Stimulated activated CD8-positive, alpha-beta memory T cell treated with anti-CD3 and anti-CD28 coated beads, Interleukin-15, amount 100 ng/mL, for 24 hours (primary cell): ENCODE measurements at places on chromosomes 16 and 17.

DNA sequence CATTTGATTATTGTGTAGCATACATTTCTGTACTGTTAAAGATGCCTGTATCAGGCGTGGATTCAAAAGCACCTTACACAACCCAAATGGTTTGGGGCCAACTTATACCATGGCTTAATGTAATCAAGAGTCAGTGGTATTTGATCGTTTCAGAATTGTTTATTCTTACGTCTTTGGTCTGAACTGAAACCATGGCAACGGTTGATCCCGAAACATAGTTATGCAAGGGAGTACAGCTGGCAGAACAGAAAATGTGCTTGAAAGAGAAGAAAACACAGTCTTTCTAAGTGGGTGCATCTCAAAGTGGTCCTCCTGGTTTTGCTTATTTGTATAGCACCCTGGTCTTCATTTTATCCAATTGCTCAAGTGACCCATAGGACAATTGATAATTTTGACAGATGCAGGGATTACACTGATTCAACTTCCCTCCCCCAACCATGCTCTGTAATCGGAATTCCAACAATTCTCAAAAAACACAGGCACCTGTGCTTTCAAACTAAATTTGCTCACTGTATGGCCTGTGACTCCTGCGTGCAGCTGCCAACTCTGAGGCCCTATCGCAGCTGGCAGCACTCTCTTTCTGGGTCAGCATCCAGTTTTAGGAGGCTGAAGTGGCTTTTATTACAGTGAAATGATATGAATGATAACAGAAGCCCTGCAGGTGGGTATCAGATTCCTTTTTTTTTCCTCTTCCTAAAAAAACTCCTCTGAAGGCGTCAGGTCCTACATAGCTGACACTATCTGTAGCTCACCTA lies 77.0 kb upstream of the AXIN2 start:
- no peak for DNase-seq

DNA sequence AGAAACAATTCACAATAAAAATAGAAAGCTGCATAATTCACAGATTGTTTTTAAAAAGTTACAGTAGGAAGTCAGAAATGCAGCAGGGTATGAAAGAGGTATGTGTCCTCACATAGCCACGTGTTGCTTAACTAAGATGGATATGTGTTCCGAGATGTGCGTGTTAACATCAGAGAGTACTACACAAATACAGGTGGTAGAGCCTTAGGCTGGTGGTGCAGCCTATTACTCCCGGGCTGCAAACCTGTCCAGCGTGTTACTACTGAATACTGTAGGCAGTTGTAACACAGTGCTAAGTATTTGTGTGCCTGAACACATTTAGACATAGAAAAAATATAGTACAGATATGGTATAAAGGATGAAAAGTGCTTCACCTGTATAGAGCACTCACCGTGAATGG lies 46.4 kb downstream of the USP10 start:
- no peak for DNase-seq

GRCh38 chr17:67123699-67124098 lies 79.3 kb downstream of the CACNG1 start:
- DNase-seq: no peak

- no peak for DNase-seq
Observed at GRCh38 chr16:77970371-77970770, 52.0 kb upstream of the CLEC3A start.

DNA sequence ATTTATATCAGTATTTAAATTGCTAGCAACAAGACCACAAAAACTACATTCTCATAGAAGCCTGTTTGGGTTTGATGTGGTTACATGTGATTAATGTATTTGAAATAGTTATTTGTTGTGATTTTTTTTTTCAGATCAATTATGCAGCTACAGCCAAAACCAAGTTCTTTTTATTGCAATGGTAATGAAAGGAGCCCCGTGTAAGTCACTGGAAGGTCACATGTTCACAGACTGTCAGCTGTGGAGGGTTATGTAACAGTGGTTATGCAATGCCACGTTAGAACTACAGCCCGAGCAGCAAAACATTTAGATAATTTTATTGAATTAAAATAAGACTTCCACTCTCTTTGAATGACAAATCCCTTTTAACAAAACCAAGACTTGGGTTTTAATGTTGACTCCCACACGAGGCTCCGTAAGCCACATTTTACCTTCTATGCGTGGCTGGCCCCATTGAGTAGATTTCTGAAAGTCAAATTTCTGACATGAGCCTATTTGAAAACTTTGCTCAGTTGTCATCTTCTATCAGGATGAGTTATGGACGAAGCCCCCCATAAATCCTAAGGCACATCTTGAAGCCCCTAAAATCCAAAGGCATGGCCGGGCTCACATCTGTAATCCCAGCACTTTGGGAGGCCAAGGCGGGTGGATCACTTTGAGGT lies 41.8 kb upstream of the SEC14L1 start:
- no peak for DNase-seq

DNA sequence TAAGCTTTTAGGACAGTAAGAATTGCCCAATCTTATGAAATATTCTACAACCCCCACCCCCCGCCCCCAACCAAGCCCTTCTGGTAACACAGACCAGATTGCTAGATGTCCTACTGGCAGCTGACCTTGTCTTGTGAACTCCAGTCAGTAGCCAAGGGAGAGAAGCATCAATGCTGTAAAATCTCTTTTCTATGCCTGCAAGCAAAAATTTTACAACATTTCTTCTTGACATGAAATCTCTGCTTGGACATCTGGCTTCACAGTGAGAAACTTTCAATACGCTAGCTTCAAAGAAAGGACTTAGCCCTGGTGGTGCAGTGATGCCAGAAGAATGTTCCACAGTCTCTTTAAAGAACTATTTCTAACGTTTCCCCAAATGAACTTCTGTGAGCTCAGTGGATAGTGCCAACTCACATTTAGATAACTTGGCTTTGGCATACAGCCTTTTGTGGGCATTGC lies 169.3 kb upstream of the AXIN2 start:
- DNase-seq: no peak

DNA sequence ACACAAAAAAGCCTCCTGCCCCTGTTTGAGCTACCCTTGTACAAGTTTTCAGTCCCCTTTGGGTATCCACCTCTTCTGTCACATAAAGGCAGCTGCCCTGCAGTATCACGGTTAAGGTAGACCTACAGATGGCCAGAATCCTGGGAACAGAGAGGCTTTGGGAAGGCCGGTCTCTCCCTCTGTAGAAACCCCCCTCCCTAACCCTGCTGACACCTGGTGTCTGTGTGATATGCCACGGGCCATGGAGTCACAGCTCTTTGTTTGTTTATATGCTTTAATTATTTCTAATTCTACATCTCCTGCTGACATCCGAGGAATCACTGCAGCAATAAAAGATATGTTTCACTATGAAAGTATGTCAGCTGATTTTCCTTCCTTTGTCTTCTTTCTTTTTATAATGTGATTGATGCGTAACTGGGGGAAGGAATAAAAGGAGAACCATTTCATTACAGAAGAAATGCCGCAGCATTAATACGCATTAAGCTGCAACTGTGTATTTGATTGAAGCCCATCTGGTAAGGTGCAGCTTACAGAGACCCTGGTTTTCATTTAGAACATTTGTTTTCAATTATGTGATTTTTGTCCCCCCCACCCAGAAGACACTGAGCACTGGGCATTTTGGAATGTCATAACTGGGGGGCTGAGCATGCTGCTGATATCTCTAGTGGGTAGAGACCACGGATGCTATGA lies 142.1 kb downstream of the SLC39A11 start:
- no peak for DNase-seq

DNA sequence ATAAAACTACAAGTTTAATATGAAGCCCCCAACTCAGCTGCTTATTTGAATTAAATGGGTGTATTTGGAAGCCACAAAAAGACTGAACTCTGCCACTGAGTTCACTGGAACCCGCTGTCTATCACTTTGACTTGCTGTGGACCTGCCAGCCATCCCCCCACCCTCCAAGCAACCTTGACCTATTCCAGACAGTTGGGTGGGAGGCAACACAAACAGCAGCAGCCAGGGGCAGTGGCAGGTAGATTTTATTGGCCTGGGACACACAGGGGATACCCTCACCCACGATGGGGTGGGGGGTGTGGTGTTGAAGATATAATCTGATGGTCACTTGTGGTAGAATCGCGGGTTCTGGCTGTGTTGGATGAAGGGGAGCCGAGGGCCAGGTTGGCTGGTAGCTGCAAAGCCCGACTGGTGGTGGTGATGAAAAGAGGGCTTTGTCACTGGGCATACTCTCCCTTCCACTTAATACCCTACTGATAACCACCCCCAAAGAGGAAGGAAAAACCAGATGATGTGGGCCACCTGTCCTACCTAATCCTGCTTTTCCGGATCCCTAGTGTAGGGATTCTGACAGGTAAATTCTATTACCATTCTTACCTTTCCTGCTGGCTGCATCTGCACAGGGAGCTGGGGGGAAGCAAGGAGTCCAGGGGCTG lies 2.6 kb downstream of the GPS2 start:
- DNase-seq: no peak

- no peak for DNase-seq
Observed at GRCh38 chr16:27326738-27327585, 13.2 kb downstream of the IL4R start.

DNA sequence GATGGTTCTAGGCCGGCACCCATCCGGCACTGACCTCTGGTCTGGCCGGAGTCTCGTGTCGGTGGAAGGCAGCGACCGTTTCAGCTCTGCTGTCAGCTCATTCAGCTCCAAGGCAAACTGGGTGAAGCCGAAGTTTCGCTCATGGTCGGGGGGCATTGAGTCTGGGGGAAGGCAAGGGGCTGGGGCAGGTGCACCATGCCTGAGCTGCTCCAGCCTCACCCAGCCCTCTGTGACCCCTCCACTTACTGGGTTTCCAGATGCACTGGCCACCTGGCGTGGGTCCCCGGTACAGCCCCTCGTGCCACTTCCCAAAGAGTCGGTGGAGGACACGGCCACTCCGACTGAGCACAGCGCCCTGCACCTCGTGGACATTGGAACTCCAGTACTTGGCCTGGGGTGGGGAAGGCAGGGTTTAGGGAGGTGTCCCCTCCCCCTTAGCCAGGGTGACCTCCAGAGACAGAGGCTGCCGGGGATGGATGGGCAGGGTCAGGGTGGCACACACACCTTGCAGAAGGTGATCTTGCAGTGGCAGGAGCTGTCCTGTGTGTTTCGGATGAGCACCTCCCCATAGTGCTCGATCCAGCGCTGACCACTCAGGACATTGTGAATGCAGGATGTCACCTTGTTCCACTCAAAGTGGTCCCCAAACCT lies 12.6 kb downstream of the OSBPL7 start:
- DNase-seq: no peak

GRCh38 chr16:20826039-20826566 lies 19.8 kb downstream of the REXO5 start:
- no peak for DNase-seq

DNA sequence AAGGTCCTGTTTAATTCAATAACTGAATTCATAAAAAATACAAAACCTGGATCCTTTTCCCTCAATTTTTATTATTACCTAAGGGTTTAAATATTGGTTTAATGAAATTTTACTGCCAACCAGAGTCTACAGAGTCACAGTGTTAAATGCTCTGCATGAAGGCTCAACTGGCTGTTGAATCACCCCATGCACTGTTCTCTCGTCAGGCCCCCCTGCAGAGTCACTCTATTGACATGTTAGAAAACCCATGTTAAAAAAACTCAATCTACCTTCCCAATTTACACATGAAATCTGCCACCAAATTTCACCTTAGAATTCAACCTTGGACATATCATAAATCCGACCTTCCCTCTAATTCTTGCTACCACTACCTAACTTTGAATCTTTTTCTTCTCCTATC lies 43.3 kb upstream of the ULK2 start:
- no peak for DNase-seq

- DNase-seq: no peak
Observed at GRCh38 chr17:17870247-17870646, 33.5 kb upstream of the SREBF1 start.

DNA sequence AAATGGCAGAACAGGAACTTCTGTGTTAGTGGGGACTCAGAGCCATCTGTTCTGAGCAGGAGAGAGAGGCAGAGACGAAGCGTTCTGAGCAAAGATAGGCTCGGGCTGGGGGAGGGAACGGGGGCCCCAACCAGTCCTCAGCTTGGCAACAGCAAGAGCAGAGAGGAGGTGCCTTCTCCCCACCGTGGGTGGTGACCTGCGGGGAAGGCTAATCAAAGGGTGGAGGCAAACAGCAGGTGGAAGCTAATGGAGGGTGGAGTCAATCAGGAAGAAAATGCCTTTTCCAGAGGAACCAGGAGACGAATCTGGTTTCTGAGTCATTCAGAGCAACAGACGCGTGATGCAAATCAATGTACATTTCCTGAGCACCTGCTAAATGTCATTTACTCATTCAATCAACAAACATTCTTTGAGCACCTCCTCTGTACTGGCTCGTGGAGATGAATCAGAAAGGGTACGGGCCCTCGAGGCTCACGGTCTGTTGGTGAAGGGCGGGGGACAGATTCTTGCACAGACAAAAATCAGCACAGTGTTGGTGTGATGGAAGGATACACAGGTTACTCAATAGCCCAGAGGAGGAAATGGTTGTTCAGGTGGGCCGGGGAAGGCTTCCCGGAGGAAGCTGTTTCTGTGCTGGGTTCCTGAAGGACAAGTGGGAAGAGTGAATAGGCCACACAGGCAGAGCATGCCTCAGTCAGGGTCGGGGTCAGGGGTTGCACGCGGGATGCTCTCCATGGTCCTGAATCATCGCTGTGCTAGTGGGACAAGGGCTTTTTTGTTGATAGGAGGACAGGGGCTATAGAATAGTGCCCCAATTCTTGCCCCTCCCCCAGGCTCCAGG lies 5.7 kb upstream of the SPNS2 start:
- DNase-seq: no peak

DNA sequence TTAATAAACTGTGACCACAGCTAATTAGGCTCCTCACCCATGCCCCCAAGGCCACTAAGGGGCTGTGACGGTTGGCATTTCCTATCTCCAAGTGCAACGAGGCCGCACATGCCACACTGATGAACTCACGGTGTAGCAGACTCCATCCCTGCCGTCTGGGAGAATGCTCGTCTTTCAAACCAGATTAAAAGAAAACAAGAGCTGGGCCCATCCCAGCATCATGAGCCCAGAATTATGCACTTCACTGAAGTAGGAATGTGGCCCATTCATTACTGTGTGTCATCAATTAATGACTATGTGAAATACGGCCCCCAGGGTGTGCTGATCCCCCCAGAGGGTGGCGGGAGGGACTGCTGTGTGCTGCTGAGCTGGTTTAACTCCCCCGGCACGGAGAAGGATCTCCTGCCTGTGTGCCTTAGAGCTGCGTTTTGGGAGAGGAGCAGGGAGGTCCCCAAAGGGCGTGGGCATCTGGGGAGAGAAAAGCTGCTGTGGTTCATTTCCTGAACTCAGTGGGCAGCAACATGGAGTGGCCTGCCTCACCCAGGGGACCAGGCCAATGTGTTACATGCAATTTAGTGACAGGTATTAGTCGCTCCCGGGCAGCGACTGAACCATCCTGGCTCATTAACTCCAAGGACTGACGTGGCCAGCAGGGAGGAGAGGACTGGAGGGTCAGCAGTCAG lies 194.5 kb downstream of the FOXL1 start:
- no peak for DNase-seq

- no peak for DNase-seq
Observed at GRCh38 chr16:64153718-64154117, 968.1 kb downstream of the CDH11 start.

GRCh38 chr16:2194852-2195321 lies 1.5 kb downstream of the CASKIN1 start:
- DNase-seq: no peak

- DNase-seq: no peak
Observed at GRCh38 chr16:3503523-3503922, 2.7 kb downstream of the CLUAP1 start.
